Activated T-helper 1 cell treated with Interleukin-2 at 50 U/mL for 16 hours (primary cell): ENCODE measurements at places on chromosomes 13 and 19.

- DNase-seq, result no peak
Measured at GRCh38 chr13:113595131-113595530, 10.6 kb downstream of the TFDP1 start.

DNA sequence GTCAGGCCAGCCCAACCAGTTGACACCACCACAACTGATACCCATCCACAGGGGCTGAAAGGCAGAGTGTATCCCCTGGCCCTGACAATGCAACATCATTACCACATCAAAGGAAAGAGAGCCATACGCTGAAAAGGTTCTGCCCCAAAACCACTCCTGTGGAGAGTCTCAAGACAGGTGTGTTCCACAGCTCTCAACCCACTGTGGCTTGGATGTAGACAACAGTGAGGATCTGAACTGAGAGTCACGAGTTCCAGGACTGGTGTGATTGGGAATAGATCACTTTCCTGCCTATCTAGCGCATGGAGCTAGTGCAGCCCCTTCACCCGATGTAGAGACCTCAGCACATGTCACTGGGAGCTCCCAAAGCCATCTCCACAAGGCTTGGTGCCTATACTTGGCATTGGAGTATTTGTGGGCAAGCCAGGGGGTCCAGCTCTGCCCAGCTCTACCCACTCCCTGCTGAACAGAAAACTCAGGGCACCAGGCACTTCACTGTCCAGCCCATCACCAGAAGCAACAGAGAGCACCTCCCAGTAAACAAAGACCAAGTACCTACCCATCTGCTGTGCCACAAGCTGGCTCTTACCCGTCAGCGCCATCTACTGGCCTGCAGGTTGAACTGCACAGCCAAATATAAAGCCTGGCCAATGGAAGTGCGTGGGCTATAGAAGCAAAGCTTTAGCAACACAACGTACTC lies 579.5 kb downstream of the UQCRFS1 start:
- no peak for DNase-seq

DNA sequence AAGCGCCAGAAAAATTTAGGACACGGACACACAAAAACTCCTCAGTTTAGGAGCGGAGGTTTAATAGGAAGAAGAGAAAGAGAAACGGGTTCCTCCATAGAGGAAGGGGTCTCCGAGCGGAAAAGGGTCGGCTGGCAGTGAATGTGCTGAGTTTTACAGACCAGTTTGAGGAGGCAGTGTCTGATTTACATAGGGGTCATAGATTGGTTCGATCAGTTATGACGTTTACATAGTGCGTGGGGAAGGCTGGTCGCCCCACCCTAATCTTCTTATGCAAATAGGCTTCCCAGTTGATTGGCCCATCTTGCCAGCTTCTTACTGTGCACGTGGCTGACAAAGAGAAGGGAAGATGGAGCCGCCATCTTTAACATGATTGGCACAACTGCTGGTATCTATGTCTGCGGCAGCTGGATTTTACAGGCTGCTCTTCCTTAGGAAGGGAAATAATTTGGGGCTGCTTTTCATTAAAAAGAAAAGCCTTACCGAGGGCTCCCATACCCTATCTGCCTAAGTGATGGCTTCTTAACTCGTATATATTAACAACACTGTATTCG lies 1.2 kb upstream of the ZNF225 start:
- DNase-seq, result no peak

DNA sequence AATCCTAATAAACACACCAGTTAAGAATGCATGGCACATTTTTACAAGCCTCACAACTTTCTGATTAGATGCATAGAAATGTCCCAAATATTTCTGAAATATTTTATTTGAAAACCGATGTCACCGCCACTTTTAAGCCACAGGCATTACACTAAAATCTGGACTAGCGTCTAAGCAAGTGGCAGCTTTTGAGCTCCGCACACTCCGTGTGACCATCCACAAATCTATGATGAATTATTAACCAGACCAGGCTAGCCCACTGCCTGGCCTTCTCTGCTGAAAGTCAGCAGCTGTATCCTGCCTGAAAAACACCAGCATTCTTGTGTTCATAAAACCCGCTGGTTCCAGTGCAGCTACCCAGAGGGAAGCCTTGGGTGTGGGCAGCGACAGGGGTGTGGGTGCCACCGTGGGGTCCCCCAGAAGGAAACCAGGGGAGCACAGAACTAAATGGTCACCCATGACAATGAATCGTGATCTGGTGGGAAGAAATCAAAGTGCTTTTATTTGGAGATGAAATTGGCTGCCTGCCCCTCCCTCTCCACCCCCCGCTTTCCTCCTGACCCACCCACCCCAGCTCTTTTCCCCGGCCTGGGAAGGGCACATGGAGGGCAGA lies 13.8 kb downstream of the RASA3 start:
- DNase-seq, result no peak

GRCh38 chr19:52188822-52189734 lies 774 bp upstream of the PPP2R1A start:
- DNase-seq, result peak; percentile 5

GRCh38 chr19:55156202-55157063 lies 1.1 kb downstream of the TNNI3 start:
- no peak for DNase-seq

GRCh38 chr13:84651288-84651687 lies 769.0 kb upstream of the SLITRK1 start:
- DNase-seq, result no peak

DNA sequence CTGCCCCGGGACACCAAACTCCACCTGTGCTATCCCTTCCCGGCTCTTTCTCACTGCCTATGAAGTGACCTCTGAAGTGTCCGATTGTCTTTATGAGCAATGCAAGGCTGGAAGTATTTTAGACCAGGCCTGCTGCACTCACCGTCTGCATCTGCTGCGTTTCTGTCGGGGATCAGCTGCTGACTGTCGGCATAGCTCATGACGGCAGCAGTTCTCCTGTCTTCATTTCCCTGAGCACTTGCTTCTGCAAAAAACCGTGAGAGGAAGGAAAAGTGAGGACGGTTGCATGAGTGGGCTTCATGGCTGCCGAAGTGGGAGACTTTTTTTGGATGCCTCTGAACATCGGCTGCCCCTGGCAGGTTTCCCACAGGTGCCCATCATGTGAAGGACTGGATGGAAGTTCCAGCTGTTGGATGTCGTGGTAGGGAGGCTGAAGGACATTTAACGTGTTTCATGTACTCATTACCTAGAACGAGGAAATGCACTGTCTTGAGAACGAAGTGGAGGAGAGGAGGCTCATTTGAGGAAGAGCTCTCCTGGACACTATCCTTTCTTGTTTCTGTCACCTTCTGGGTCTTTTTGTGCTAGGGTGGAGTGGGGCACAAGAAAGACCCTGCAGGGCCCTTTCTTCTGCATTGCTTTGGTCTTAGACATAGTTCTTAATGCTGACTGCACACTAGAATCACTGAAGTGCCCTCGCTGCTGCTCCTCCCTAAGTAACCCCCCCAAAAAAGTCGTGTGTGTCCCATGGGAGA lies 94.7 kb downstream of the RNASEH2B start:
- no peak for DNase-seq

DNA sequence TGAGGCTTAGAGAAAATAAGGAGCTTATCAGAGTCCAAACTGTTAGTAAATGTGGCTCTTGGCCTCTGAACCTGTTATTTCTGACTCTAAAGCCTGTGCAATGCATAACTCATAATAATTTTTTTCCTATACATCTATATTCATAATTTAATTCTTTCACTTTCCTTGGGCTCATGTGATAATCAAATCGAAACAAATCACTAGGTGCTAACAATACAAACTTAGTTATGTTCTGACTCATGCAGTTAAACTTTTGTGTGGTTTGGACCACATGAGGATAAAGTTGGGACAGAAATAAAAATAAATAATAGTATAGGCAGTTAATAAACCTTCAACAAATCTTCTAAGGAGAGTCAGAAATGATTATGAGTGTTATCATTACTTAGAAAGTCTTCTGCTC lies 1629.0 kb downstream of the OLFM4 start:
- DNase-seq, result no peak

GRCh38 chr19:932648-933552 lies 7.1 kb downstream of the ARID3A start:
- DNase-seq, result no peak

DNA sequence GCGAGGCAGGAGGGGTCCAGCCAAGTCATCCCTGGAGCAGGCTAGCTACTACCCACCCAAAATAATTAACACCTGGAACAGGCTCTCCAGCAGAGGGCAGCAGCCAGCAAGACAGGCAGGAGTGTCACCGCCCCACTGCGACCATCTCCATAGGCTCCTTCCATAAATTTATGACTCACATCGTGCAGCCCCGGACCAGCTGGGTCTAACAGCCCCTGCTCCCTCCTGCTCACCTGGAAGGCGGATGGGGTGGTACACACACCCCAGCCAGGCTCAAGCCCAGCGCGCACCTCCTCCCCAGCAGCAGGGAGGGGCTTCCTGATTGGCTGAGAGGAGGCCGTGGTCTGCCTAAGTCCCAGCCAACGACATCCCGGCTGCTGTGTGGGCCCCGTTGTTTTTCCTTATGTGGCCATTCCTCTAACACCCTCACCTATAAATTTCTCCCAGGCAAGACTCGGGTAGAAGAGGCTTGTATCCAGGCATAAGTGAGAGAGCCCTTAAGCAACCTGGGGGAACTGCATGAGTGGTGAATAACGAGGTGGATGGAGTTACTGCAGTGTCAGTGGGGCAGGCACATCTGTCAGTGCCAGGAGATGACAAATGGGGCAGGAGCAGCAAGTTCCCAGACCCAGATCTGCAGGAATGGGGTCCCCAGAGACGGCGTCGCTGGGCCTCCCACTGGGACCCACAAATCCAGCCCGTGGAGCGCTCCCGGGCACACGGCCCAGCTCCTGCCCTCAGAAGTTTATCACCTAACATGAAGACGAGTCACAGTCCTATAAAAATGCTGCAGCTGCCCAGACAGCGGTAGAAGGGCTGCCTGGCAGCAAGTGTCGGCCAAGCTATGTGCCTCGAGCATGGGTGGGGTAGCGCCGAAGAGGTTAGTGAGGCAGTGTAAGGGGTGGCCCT lies 43.1 kb downstream of the CEBPG start:
- peak; percentile 35 for DNase-seq

GRCh38 chr13:100560498-100561157 lies 28.0 kb downstream of the GGACT start:
- no peak for DNase-seq

DNA sequence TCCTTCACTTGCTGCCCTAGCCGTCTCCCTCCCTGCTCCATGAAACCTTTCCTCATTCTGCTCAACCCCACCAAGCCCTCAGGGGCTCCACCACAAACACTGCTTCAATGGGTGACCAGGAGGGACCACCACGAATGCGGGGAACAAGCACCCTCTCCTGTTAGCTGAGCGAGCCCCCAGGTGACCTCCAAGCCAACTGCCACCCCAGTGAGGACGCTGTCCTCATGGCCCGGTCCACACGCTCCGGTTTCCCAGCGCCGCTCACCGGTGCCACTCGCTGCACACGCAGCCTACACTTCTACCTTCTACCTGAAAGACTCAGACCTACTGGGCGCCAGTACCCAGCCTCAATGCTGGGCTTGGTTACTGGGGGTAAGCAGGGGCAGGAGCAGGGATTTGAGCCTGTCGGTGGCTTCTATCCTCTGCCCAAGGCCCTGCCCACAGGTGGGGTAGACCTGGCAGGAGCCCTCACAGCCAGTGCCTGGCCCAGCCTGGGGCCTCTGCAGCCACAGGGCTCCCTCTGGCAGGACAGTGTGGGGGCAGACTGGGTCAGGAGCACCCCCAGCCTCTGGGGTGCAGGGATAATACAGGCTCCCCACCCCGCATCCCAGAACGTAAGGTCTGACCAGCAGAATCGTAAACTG lies 704 bp upstream of the TMEM86B start:
- no peak for DNase-seq

DNA sequence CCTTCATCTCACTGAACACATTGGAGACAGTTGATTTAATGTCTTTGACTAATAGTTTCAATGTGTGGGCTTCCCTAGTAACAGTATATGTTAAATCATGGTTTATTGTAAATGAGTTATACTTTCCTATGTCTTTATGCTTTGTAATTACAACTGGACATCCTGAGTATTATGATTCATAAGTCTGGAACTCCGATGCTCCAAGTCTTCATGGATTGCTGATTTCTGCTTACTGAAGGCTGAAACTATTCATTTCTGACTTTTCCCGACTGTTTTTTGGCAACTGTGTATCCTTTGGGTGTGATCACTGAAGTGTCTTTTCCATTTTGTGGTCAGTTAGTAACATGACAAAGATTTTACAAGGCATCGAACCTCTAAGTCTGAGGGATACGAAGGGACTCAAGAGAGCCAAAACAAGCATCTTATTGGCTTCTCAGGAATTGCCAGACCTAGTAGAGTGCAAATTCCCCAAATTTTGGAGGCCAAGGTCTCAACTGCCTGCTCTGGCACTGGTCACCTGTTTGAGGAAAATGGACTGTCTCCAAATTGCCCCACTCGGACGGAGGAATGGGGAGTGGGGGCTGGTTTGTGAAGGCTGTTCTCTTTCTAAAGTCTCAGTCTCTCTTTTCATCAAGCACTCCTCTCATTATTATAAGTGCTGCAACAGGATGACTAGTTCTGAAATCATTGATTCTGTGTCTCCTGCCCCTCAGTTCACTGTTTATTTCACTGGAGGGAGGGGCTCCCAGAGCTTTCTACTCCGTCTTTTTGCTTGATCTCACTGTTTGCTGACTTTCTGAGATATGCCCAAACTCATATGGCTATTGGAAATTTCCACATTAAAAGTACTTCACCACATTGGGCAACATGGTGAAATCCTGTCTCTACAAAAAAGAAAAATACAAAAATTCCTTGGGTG lies 20.2 kb upstream of the CD70 start:
- DNase-seq, result no peak

GRCh38 chr19:7342143-7342542 lies 6.6 kb upstream of the ARHGEF18 start:
- DNase-seq, result no peak

DNA sequence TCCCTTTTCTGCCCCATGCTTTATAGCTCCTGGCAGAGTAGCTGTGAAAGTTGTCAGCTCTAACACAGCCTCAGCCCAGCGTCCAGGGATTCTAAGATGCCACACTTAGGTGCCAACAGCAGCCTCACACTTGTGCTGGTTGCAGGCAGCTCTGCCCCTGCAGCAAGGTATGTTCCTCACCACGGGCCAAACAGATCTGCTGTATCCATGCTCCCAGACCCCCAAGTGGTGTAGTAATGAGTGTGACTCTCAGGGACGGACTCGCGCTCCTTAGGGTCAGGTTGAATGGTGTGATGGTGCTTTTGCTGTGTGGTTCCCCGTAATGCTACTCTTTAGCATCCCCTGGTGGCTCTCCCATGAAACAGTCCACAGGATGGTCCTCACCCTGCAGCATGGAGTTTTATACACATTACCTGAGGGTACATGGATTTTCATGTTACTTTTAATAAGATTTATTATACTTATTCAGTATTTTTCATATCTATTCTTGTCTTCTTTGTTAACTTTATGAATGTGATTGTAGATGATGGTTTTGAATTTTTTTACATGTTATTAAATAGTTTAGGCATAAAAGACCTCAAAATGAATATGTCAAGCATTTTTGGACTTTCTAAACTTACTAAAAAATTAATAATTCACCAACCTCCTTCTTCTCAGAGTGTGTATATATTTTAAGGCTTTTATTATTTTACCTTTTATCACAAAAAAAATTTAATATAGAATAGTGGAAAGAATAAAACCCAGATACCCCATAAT lies 232.5 kb downstream of the SLC7A1 start:
- DNase-seq, result no peak

GRCh38 chr19:31349160-31349881 lies at the start of gene TSHZ3:
TSHZ3 (minus strand) TSS chr19:31349436; CDS start chr19:31349219, 217 bp downstream.
- peak; percentile 24 for DNase-seq
